ENCODE measurements at places on chromosomes 7 and 10. TPM values are rescaled to one million over a fixed set of nuclear protein-coding genes. Genes with fewer than 3 reads are reported as not detected.

- H3K27ac ChIP-seq, result no peak overlapping the region
- DNase-seq, result no peak
- no peaks in the 10 kb centered on the region for H3K36me3 ChIP-seq
- peaks cover 26% of the 10 kb centered on the region for H3K27me3 ChIP-seq
- H3K4me1 ChIP-seq, result no peaks in the 10 kb centered on the region
These were observed 42.2 kb upstream of the HSPB1 start for GRCh38 chr7:76260171-76260703.

INSYN2A gene
- polyA plus RNA-seq, result 0.21 TPM

- no peak overlapping the region for H3K4me3 ChIP-seq
- no peaks in the 10 kb centered on the region for H3K4me1 ChIP-seq
- no peaks in the 10 kb centered on the region for H3K27me3 ChIP-seq
- DNase-seq, result no peak
- no peak overlapping the region for H3K27ac ChIP-seq
These were observed 475.6 kb upstream of the ZWINT start for GRCh38 chr10:56836659-56837058.

C10orf143 gene
- polyA plus RNA-seq, result 12.9 TPM

DNA sequence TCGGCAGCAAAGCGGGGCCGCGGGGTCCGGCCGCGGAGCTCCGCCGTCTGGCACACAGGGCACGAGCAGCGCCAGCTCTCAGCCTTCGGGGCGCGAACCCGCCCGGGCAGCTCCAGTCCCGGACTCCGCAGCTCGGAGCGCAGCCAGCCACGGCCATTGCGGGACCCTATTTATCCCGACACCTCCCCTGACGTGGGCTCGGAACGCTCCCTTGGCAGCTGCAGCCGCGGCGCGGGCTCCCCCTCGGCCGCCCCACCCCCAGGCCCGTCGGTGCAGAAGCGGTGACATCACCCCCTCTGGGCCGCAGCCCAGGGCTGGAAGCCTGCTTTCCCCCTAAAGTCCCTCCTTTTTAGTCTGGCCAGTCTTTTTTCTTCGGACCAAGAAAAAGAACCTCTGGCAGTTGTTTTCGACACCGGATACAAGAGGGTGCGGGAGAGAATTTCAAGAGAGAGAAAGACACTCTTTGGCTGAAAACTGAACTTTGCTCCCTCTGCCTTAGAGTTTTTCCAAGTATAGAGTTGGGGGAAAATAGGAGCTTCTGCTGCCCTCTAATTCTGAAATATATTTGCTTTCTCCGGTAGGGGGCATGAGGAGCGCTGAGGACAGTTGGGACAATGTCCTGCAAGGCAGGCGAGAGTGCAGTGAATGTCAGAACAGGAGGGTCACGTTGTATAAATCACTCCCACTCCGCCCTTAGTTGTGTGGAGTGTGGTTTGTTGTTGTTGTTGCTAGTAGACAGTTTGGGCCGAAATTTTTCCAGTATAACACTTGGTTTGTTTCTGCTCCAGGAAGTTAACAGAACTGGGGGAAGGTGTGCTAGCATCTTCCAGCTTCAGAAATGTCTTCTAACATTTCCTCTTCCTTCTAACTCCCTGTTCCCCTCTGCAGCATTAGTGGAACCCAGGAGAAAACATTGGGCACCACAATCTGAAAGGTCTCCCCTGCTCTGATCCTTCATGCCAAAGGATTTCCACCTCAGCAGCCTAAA lies at the start of gene SFRP4:
SFRP4 (minus strand) TSS at position 145 of the 988 bp plus-strand sequence. CDS start 280 bp downstream, outside the sequence.
- H3K27me3 ChIP-seq, result peaks cover 15% of the 10 kb centered on the region
- no peaks in the 10 kb centered on the region for H3K36me3 ChIP-seq
- H3K4me3 ChIP-seq, result peak within 1 kb of the TSS; percentile 35

DNA sequence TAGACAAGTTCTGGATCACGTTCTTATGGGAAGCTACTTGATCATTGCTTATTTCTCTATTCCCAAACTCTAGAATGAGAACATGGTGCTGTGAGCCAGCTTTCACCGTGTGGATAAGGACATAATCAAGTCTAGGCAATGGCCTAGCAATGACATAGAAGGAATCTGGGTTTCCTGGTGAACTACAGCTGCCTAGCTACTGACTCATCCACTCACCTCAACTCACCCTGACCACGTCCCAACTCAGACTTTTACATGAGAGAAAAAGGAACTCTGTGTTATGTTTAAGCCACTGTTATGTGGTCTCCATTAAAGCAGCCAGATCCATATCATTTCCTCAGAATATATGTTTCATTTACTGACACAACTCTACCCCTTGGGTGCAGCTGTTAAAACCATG lies 18.8 kb upstream of the MET start:
- H3K27me3 ChIP-seq, result no peaks in the 10 kb centered on the region
- H3K4me3 ChIP-seq, result no peak overlapping the region
- DNase-seq, result no peak
- H3K4me1 ChIP-seq, result no peaks in the 10 kb centered on the region
- no peaks in the 10 kb centered on the region for H3K36me3 ChIP-seq

ADRA2A gene
- 0.35 TPM for polyA plus RNA-seq

DNA sequence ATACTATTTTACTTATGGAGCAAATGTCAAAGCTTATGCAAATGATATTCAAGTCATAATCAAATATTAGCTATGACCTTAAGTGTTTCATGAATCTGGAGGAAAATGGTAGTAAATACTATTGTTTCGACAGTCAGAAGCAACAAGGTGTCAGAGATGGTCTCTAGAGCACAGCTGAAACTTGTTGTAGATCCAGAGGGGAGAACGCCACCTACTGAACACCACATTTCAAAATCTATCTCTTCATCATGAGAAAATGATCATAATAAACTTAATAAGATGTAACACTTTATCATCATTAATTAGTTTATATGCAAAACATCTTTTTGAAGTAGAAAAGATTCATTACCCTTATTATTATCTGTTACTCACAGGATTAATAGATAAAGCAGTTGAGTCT lies 418.7 kb downstream of the GATA3 start:
- no peak overlapping the region for H3K27ac ChIP-seq
- no peak overlapping the region for H3K4me3 ChIP-seq
- H3K4me1 ChIP-seq, result no peaks in the 10 kb centered on the region
- H3K36me3 ChIP-seq, result no peaks in the 10 kb centered on the region
- H3K27me3 ChIP-seq, result peaks cover 7% of the 10 kb centered on the region
- no peak for DNase-seq

ANKRD61 gene
- 0.13 TPM for polyA plus RNA-seq

ORC5 gene
- 9.6 TPM for polyA plus RNA-seq

- DNase-seq, result no peak
- H3K27me3 ChIP-seq, result no peaks in the 10 kb centered on the region
- H3K4me1 ChIP-seq, result peaks cover 7% of the 10 kb centered on the region
- no peak overlapping the region for H3K4me3 ChIP-seq
These were observed 170.0 kb downstream of the PTEN start for GRCh38 chr10:88033385-88033784.

GRCh38 chr7:118087126-118087525 lies 96.8 kb upstream of the LSM8 start:
- no peak overlapping the region for H3K4me3 ChIP-seq
- DNase-seq, result no peak
- H3K27ac ChIP-seq, result no peak overlapping the region
- no peaks in the 10 kb centered on the region for H3K36me3 ChIP-seq
- no peaks in the 10 kb centered on the region for H3K4me1 ChIP-seq

Measured in spleen (tissue), 13 donors.